ENCODE measurements at places on chromosomes 1 and 21.

DNA sequence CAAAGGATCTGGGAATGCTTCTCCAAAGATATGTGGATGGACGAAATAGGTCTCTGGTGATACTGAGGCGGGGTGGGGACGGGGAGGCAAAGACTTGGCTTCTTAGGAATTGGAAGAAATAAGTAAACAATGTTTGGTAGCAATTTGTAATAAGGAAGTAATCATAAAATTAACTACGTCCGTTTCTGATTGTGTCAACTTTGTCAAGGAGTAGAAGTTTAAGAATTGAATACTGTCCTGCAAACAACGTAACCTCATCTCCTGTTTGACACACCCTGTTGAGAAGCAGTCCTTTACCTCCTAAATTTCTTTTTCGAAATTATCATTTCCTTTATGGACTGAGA, 471 bp downstream of the POLR3C start:
- no peak for DNase-seq

DNA sequence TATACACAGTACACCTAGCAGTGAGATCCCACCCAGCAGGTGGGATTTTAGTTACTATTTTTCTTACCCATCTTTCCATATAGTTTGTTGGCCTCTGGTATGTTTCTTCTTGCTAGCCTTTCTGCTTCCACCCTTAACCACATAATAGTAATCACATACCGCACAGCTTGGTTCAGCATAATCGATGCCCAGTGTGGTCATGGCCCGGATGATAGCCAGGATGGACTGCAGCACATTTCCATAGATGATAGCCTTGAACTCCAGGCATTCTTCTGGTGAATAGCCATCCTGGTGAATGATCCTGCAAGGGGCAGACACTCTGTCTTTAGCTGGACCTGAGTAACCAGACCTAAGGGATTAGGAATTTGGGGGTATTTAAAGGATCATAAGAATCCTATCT, 9.5 kb downstream of the GNAT2 start:
- DNase-seq = no peak

- no peak for DNase-seq
Observed at GRCh38 chr1:199124351-199124750, 485.5 kb downstream of the PTPRC start.

DNA sequence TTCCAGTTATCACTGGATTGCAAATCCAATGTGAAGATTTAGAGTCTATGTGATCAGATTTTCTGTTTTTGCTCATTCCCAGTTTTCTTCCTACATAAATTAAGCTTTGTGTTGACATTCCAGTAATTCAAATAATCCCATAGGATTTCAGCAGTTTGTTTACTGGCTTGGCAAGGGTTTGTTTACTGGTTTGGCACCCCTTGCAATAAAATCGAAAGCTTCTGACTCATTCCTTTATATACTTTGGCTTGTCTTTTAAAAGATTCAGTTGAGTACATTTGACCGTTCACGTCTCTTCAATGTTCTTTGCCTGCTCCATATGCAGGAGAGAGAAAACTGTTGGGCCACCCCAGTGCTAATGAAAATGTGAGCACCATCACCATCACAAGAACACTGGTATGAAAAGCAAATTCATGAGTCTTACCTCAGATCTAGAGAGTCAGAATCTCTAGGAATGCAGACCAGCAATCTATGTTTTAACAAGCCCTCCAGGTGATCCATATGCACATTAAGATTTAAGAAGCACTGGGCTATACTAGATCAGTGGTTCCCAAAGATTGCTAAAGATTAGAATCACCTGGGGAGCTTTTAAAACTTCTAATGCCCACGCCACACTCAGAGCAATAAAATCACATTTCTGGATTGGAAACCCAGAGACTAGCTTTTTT, 32.8 kb downstream of the ZC3H11B start:
- DNase-seq = no peak

GRCh38 chr1:191695865-191696264, 462.4 kb upstream of the RGS18 start:
- no peak for DNase-seq

DNA sequence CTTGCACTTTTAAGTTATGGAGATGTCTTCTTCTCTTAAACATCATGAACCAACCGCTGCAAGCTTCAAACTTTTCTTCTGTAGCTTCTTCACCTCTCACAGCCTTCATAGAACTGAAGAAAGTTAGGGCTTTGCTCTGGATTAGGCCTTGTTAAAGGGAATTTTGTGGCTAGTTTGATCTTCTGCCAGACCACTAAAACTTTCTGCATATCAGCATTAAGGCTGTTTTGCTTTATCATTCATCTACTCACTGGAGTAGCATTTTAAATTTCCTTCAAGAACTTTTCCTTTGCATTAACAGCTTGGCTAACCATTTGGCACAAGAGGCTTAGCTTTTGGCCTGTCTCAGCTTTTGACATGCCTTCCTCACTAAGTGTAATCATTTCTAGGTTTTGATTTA, 43.0 kb upstream of the RGL1 start:
- no peak for DNase-seq

- DNase-seq = no peak
Observed at GRCh38 chr1:110856410-110856809, 16.5 kb upstream of the CD53 start.

DNA sequence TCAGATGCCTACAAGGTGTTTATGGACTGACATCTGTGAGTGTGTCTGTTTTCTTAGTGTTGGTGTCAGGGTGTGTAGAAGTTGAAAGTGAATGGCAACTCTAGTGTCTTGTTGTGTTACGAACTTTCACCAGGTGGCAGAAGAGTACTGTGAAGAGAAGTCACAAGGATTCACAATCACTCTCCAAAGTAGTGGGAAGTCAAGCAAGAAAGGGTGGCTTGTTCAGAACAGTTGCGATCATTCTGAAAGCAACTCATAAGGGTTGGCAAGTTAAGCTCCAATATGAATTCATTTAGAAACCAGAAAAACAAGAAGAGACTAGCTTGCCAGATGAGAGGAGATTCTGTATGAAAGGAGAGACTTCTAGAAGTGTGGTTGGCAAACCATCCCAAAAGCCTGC, 86.1 kb downstream of the FASLG start:
- no peak for DNase-seq

DNA sequence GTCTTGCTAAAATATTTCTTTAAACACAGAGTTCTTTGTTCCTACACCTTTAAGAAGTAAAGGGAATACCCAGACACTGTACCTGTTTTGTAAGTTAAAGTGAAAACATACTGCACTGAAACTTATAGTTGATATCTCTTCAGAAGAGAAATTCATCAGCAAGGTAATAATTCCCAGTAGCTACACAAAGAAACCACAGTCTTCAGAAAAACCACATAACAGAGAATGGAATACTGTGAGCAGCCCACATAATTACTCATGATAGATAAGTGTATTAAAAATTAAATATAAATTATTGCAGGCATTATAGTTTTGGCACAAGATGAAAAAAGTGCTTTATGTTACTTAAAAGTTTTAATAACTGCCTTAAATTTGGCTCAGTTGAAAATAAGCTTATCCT, 276.6 kb downstream of the SETD4 start:
- DNase-seq = no peak

GRCh38 chr1:116820369-116820768, 66.1 kb downstream of the CD2 start:
- no peak for DNase-seq

DNA sequence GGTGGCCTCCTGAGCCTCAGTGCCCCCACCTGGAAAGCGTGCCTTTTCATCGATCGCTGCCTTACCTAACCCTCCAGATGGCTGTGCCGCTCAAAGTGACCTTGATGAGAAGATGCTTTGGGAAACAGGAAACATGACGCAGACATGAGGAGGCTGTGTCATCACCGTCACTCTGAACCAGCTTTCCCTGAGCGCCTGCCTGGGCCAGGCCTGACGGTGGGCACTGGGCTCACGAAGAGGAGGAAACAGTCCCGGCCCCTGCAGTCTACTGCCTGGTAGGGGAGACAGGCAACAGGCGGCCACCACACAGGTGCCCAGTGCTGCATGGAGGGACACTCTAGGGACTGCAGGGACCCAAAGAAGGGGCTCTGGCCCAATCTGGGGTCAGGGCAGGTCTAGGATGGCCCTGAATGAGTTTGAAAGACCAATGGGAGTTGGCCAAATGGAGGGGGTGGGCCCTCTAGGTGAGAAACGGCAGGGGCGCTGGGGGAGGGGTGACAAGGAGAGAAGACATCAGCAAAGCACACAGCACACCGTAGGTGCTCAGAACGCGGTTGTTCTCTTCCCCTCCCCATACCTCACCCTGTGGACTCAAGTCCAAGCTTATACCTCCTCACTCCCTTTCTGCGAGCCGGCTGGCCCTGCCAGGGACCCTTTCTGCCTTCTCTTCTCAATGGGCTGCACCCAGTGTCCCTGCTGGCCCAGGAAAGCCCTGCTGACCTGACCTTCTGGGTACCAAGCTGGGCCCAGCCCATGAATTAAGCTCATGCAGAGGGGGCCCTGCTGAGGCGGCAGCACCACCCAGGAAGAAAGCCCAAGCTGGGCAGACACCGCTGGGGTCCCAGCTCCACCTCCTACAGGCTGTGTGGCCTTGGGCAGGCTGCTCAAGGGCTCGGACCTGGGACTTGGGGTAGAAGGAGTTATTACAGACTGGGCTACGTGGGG, 44.9 kb downstream of the GLIS1 start:
- DNase-seq = no peak

DNA sequence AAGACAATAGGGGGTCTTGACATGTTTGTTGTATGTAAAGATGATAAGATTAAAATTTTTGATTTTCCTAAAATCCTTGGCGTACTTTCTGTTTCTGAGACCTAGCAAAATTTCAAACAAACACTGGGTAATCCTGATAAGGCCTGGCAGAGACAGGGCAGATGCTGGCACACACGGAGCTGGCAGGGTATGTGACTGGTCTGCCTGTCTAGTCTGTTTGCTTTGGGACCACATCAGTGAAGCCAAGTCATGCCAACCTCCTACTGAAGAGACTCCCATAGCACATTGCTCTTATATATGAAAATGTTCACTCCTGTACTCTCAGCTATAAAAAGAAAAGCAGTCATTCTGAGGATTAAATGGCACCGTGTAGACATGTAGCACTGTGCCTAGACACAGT, 14.1 kb downstream of the TOR3A start:
- no peak for DNase-seq

Measured in stimulated activated CD4-positive, alpha-beta T cell treated with anti-CD3 and anti-CD28 coated beads, TNF-alpha, amount 100 ng/mL, for 1 hour (primary cell).